Stimulated activated CD4-positive, alpha-beta T cell treated with anti-CD3 and anti-CD28 coated beads, Interleukin-2, amount 100 ng/mL, for 24 hours (primary cell): ENCODE measurements at places on chromosomes 12 and 14.

- no peak for DNase-seq
Observed at GRCh38 chr14:72876005-72876709, 17.7 kb downstream of the DPF3 start.

- DNase-seq = no peak
Observed at GRCh38 chr14:27886256-27886655, 880.3 kb upstream of the FOXG1 start.

DNA sequence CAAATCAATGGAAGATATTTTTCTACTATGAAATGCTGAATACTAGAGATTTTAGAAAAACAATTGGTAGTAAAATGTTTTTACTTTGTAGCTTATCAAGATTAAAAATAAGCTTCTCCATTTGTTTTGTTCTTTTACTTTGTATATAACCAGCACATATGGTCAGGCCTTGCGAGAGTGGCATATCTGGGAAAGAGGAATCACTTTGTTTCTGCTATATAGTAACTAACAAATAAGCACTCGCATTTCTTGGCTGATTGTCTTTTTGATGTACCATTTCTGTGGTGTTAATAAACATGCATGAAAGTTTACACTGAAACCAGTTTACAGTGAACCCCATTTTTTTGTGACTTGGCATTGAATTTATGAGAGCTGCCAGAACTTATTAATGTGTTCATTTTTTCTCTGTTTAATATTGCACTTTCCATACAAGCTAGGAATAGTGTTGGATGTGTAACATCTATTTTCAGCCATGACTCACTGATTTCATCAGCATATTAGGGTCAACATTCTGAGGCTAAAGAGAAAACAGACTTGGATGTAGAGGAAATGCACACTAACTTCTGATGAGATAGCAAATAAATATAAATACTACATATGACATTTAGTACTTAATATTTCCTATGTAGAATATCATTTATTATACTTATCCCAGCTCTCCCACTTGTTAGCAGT lies 635.5 kb downstream of the KCNH5 start:
- DNase-seq = no peak

DNA sequence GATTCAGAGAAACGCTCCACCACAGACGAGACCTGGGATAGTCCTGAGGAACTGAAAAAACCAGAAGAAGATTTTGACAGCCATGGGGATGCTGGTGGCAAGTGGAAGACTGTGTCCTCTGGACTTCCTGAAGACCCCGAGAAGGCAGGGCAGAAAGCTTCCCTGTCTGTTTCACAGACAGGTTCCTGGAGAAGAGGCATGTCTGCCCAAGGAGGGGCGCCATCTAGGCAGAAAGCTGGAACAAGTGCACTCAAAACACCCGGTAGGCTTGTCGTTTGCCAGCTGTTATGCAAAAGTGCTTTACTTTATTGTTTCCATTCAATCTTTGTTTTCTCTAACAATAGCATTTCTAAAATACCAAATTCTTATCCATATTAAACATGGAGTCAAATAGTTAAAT lies 287.3 kb downstream of the NAV3 start:
- no peak for DNase-seq

- no peak for DNase-seq
Observed at GRCh38 chr14:38255673-38256532, at the start of gene CLEC14A. CLEC14A (minus strand) TSS chr14:38256093; CDS start chr14:38256022, 71 bp downstream.

DNA sequence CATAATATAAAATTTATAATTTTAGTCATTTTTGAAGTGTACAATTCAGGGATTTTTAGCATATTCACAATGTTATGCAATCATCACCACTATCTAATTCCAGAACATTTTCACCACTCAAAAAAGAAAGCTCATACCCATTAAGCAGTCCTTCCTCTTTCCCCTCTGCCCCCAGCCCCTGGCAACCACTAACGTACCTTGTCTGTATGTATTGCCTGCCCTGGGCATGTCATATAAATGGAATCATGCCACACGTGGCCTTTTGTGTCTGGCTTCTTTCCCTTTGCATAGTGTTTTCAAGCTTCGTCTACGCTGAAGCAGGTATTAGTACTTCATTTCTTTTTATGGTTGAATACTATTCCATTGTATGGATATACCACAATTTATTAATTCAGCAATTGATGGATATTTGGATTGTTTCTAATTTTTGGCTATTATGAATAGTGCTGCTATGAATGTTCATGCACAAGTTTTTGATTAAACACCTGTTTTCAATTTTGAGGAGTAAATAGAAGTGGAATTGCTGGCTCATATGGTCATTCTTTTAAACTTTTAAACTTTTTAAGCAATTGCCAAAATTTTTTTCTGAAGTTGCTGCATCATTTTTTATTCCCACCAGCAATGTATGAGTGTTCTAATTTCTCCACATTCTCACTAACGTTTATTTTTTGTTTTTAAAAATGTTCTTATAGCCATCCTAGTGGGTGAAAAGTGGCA lies 1.6 kb upstream of the SSTR1 start:
- no peak for DNase-seq

GRCh38 chr14:65170768-65171507 lies 68.6 kb upstream of the MAX start:
- peak; percentile 53 for DNase-seq
